ENCODE measurements at places on chromosomes 6 and 20.

DNA sequence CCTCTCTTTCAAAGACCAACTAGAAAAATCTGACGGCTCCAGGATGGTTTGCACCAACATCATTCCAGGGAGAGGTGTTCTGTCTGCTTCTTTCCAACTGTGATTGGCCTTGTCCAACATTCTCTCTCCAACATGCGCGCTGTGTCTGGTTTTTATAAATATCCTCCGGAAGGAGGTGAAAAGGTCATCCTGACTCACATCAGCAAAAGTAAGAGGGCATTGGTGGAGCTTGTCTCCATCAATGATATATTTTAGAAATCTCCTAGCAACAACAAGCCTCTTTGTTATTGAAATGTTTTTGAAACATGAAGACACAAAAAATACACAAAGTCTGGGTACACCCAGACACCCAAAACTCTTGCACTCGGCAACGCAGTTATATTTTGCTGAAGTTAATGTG, 475.3 kb upstream of the JARID2 start:
- no peak for DNase-seq

- DNase-seq: no peak
These were observed 75.2 kb downstream of the JPH2 start for GRCh38 chr20:44111712-44112335.

DNA sequence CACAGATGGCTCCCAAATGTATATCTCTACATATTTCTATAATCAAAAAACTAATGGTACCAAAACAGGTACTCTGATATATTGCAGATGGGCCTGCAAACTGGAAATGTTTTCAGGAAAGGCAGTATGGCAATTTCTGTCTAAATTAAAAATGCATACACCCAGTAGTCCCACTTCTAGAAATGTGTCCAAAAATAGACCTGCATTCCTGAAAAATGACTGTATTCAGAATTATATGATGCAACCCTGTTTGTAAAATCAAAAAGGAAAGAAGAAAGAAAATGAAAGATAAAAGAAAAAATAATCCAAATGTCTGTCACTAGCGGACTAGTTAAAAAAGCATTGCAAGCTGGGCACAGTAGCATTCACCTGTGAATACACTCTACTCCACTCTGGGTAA, 12.9 kb upstream of the MICB start:
- DNase-seq: no peak

GRCh38 chr6:139060332-139060731, 31.8 kb downstream of the ABRACL start:
- no peak for DNase-seq

DNA sequence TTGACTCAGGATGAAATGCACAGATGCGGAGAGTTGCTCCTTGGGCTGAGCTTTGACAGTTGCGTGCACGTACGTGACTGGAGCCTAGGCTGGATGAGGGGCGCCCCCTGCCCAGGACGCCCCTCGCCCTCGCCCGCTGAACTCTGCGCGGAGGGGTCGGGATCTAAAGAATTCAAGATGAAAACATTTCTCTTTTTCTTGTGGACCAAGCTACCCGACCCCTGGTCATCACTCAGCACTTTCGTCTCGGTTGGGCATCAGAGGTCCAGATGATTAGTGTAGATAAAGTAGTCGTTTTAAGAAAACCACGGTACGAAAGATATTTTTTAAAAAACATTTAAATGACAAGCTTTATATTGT, 700 bp downstream of the DTD1 start:
- DNase-seq: no peak

- DNase-seq: no peak
These were observed 260.0 kb downstream of the TMEM242 start for GRCh38 chr6:157063176-157063905.

GRCh38 chr6:90545448-90545847, 41.4 kb downstream of the MAP3K7 start:
- no peak for DNase-seq

- DNase-seq: no peak
These were observed 738 bp downstream of the RALGAPB start for GRCh38 chr20:38473367-38473795.

- no peak for DNase-seq
These were observed 243.5 kb downstream of the TMEM242 start for GRCh38 chr6:157079771-157080170.

DNA sequence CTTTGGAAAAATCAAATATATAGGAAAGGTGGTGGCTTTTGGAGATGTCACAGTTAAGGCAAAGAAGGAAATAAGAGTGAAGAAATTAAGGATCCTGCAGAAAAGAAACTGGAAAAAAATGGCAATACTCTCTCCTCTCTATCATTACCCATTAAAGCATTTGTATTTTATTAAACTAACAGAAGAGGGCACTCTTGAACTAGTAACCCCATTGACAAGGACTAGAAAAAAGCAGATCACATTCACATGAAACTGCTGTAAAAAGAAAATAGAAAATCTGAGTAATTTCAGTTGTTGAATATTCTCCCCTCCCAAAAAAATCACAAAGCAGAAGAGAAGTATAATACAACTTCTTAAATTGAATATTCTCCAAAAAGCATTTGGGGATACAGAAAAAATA, 104.1 kb upstream of the SLC35B3 start:
- no peak for DNase-seq

GRCh38 chr6:34563513-34563870, 7.4 kb upstream of the SPDEF start:
- no peak for DNase-seq
